ENCODE measurements at places on chromosomes 11 and 22. TPM values are rescaled to one million over a fixed set of nuclear protein-coding genes. Genes with fewer than 3 reads are reported as not detected.

Gene PGA4
- total RNA-seq, result 2.5 TPM

Gene PLXNB2
- total RNA-seq, result 360 TPM

DNA sequence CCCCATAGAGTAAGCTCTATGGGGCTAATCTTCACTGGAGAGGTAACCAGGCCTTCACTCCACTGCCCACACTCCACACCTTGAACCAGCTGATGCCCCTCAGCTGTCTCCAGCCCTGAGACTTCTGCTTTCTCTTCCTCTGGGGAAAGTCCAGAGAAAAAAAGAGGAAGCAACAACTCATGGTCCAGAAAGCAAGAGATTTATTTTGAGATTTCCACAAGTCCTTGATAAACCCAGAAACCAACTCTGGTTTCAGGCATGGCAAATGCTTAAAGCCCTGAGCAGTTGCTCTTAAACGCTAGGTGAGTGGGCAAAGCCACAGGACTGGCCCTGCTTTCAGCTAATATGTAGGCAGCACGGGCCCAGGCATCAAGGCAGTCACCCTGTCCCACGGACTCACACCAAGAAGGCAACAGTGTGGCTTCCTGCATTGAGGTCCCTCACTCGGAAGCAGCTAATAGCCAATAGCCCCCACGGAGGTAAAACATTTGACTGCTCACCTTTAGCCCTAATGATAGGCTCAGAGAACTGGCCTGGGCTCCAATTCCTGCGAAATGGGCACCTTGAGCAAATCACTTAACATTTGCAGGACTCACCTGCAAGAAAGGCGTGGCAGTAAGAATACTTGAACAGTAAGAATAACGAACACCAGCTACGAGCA lies 4.3 kb downstream of the CYB561A3 start:
- peak overlapping the region; percentile 100 for H3K27ac ChIP-seq
- H3K4me1 ChIP-seq, result peaks cover 31% of the 10 kb centered on the region
- H3K27me3 ChIP-seq, result no peaks in the 10 kb centered on the region
- DNase-seq, result peak; percentile 86
- H3K4me3 ChIP-seq, result no peak overlapping the region
- peaks cover 18% of the 10 kb centered on the region for H3K36me3 ChIP-seq

DNA sequence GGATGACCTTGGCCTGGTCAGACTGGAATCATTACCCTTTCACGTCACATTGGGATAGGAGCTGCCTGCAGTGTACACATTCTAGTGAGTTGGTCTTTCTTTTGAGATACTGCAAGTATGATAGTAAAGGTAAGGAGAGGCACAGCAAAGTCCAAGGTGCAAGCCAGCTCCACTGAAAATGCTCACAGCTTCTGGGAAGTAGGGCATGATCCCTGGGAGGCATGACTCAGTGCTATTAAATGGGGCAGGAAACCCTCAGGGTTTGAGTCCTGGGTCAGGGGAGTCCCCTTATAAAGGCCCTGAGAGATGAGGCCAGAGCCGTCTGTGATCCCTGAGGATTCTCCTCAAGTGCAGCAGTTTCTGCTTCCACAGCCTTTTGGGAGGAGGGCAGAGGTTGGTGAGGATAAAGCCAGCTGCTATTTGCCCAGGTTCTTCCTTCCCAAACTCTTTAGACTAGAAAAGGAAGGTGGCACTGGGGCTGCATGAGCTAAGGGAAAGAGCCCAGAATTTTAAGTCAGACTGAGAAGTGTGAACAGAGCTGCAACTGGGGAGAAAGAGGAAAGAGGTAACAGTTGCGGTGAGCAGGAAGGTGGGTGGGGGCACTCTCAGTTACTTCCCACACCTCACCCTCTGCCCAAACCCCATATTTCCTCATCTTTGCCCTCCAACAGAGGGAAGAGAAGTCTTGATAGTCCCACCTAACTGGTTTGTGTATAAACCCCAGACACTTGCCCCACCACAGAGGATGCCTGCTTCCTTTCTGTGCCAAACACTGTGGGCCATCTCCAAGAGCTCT lies 14.4 kb upstream of the OR52K1 start:
- no peak for DNase-seq
- H3K4me1 ChIP-seq, result no peaks in the 10 kb centered on the region
- peak overlapping the region; percentile 29 for H3K27ac ChIP-seq
- H3K4me3 ChIP-seq, result no peak overlapping the region

GRCh38 chr22:33167998-33168790 lies 110.0 kb upstream of the SYN3 start:
- H3K27me3 ChIP-seq, result no peaks in the 10 kb centered on the region
- no peak overlapping the region for H3K4me3 ChIP-seq
- no peaks in the 10 kb centered on the region for H3K36me3 ChIP-seq

- DNase-seq, result no peak
- no peaks in the 10 kb centered on the region for H3K36me3 ChIP-seq
- no peak overlapping the region for H3K4me3 ChIP-seq
- peaks cover 65% of the 10 kb centered on the region for H3K4me1 ChIP-seq
- H3K27ac ChIP-seq, result no peak overlapping the region
Measured at GRCh38 chr11:119691020-119691666, 37.9 kb downstream of the NECTIN1 start.

Gene SPDYC
- total RNA-seq, result not detected

DNA sequence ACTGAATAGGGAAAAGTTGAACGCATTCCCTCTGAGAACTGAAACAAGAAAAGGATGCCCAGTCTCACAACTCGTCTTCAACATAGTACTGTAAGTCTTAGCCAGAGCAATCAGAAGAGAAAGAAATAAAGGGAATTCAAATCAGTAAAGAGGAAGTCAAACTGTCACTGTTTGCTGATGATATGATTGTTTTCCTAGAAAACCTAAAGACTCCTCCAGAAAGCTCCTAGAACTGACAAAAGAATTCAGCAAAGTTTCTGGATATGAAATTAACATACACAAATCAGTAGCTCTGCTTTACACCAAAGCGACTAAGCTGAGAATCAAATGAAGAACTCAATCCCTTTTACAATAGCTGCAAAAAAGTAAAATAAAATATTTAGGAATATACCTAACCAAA lies 471.2 kb upstream of the CNTN5 start:
- H3K27ac ChIP-seq, result no peak overlapping the region
- no peaks in the 10 kb centered on the region for H3K36me3 ChIP-seq
- DNase-seq, result no peak
- H3K27me3 ChIP-seq, result no peaks in the 10 kb centered on the region

- H3K36me3 ChIP-seq, result peaks cover 90% of the 10 kb centered on the region
- no peak overlapping the region for H3K4me3 ChIP-seq
- peak overlapping the region; percentile 41 for H3K27ac ChIP-seq
- no peaks in the 10 kb centered on the region for H3K27me3 ChIP-seq
- peaks cover 87% of the 10 kb centered on the region for H3K4me1 ChIP-seq
Measured at GRCh38 chr22:38735126-38735464, 20.7 kb downstream of the SUN2 start.

- H3K4me1 ChIP-seq, result no peaks in the 10 kb centered on the region
- no peak overlapping the region for H3K4me3 ChIP-seq
- H3K36me3 ChIP-seq, result no peaks in the 10 kb centered on the region
- no peaks in the 10 kb centered on the region for H3K27me3 ChIP-seq
- no peak overlapping the region for H3K27ac ChIP-seq
Measured at GRCh38 chr11:92550871-92551270, 326.3 kb downstream of the FAT3 start.

- DNase-seq, result no peak
- H3K36me3 ChIP-seq, result no peaks in the 10 kb centered on the region
- no peak overlapping the region for H3K27ac ChIP-seq
Measured at GRCh38 chr11:66934950-66935779, 23.0 kb downstream of the PC start.

- peaks cover 24% of the 10 kb centered on the region for H3K4me1 ChIP-seq
- no peak for DNase-seq
- no peak overlapping the region for H3K27ac ChIP-seq
Measured at GRCh38 chr11:128271401-128271800, 316.0 kb downstream of the ETS1 start.

Gene SCGB1D2
- not detected for total RNA-seq

GRCh38 chr11:46253258-46254132 lies 24.0 kb upstream of the CREB3L1 start:
- DNase-seq, result no peak
- no peak overlapping the region for H3K27ac ChIP-seq
- H3K36me3 ChIP-seq, result no peaks in the 10 kb centered on the region
- no peaks in the 10 kb centered on the region for H3K27me3 ChIP-seq
- H3K4me1 ChIP-seq, result no peaks in the 10 kb centered on the region

Gene ZBTB16
- 83.1 TPM for total RNA-seq

DNA sequence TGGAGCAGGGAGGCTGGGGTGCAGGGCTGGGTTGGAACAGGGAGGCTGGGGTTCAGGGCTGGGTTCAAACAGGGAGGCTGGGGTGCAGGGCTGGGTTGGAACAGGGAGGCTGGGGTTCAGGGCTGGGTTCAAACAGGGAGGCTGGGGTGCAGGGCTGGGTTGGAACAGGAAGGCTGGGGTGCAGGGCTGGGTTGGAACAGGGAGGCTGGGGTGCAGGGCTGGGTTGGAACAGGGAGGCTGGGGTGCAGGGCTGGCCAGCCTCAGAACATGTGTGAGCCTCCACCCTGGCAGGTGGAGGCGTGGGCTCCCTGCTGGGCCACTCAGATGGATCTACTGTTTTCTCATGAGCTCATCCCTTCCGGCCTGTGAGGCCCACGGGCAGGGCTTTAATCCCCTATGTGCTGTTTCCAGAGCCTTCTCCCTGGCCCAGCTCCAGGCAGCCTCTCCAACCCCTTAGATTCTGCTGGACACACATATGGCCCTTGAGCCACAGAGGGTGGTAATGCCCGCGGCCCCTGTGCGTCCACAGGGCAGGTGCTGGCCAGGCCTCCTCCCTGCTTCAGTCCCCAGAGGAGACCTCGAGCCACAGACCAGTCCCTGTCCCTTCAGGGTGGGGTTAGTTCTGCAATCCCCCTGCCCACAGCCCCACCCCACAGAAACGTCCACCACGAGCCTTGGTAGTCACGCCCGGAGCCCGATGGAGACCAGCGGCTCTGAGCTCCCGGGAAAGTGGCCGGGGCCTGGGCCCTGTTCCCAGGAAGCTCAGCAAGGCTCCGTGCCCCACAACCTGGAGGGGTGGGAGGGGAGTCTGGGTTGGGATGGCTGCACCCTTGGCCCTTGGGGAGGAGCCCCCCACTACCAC lies 197.9 kb downstream of the BRD1 start:
- no peaks in the 10 kb centered on the region for H3K36me3 ChIP-seq
- no peak overlapping the region for H3K27ac ChIP-seq
- H3K4me3 ChIP-seq, result no peak overlapping the region
- DNase-seq, result peak; percentile 42
- H3K4me1 ChIP-seq, result peaks cover 20% of the 10 kb centered on the region

DNA sequence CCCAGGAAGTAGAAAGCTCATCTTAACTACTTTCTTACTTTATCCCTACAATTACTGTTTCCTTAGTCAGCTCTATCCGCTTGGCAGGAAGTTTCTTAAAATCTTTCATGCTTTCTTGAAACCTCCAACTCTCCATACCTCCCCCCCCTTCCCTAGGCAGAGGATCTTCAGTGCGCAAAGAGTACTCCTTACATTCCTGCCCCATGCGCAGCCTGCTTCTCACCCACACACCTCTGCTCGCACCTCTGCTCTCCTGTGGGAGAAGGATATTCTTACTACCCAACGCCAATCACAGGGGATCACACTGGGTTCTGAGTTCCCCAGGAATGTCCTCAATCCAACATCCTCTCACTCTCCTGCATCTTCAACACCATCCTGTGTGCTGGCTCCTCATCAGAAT lies 12.3 kb downstream of the TCF20 start:
- DNase-seq, result no peak
- no peak overlapping the region for H3K27ac ChIP-seq
- peaks cover 28% of the 10 kb centered on the region for H3K4me1 ChIP-seq
- H3K4me3 ChIP-seq, result no peak overlapping the region
- no peaks in the 10 kb centered on the region for H3K36me3 ChIP-seq

GRCh38 chr22:46023558-46023981 lies 46.6 kb upstream of the WNT7B start:
- H3K4me3 ChIP-seq, result no peak overlapping the region
- peaks cover 3% of the 10 kb centered on the region for H3K4me1 ChIP-seq
- H3K27ac ChIP-seq, result no peak overlapping the region
- H3K36me3 ChIP-seq, result no peaks in the 10 kb centered on the region
- peak; percentile 54 for DNase-seq

DNA sequence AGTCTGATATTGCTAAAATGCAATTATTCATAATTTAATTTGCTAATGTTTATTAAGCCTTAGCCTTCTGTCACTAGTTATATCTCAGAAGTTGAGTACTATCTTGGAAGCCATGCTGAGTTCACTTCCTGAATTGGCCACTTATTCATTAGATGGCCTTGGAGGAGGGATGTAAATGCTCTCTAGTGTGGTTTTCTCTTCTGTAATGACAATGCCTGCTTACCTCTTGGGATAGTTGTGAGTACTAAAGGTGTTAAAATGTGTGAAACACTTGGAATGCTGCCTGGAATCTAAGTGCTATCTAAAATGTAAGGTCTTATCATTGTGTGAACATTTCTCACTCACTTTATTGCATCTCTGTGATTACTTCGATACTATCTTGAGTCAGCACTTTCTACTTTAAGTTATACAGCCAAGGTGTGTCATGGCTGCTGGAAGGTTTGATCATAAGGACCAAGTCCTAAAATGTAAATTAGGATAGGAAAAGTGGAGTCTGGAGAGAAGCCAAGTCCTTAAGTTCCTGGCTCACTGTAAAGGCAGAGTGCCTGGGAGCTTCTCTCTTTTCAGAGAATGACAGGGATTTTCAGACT lies 12.4 kb downstream of the GLYATL2 start:
- H3K27ac ChIP-seq, result no peak overlapping the region
- DNase-seq, result no peak
- H3K36me3 ChIP-seq, result no peaks in the 10 kb centered on the region
- H3K27me3 ChIP-seq, result peaks cover 5% of the 10 kb centered on the region

Gene CDC42BPG
- 2.4 TPM for total RNA-seq

GRCh38 chr22:37175414-37176281 lies 12.4 kb downstream of the C1QTNF6 start:
- no peaks in the 10 kb centered on the region for H3K36me3 ChIP-seq
- DNase-seq, result peak; percentile 63
- H3K27me3 ChIP-seq, result no peaks in the 10 kb centered on the region
- peak overlapping the region; percentile 70 for H3K27ac ChIP-seq
- H3K4me3 ChIP-seq, result peak overlapping the region; percentile 53

Gene LGALS12
- 1.7 TPM for total RNA-seq

Data from spleen (tissue), 13 donors.